Endothelial cell of umbilical vein (primary cell): ENCODE measurements at places on chromosomes 5 and 9.

DNA sequence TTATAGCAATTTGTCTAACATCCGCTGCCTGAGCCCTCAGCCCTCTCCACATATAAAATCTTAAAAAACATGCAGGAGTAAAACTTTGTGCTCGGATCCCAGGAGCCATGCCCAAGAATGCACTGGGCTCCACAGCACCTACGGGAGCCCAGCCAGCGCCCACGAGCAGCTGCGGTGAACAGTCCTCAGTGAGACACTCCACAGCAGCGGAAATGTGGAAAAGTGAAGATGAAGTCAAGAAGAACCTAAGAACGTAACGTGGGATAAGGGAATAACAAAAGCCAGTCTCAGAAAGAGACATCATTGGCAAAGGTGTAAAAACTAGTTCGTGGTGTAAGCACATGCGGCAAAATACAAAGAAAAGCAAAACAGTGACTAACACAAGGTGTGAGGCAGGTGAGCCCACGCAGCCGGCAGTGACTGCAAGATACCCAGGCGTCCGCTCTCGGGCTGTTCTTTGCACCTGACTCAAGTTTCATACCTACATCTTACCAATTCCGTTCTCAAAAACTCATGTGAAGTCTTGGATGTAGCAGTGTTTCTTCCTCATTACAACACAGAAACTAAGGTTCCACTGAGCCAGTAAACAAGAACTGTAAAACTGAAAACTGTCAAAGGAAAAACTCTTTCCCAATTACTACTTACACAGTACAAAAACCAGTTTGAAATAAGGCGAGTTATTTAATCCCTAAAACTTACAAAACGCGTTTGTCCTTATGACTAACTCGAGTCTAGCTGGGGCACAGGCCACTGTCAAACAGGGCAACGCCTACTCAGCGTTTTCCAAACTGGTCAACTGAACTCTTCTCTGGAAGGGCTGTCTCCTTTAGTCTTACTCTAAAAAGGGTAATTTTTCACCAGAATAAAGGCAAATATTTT lies 1.7 kb downstream of the CAMSAP1 start:
- no peak for DNase-seq

GRCh38 chr5:36950586-36951457 lies 74.3 kb downstream of the NIPBL start:
- DNase-seq: no peak

- peak; percentile 68 for DNase-seq
Measured at GRCh38 chr5:36728697-36729543, 122.5 kb downstream of the SLC1A3 start.

DNA sequence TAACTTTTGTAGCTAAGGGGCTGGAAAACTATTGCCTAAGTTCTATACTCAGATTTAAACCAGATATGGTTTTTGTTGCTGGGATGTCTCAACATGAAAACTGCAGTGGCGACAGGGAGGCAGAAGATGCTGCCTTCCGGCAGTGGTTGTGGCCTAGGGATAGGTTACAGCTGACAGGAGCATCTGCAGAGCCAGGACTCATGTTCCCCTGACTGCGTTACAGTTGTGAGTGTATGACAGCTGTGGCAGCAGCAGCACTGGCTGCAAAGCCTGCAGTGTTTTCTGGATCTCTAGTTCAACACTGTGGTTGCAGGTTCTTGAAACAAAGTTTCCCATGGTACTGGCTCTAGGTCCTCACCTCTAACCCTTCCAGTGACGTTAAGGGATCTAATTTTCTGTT lies 498.8 kb upstream of the CDH18 start:
- DNase-seq: no peak

DNA sequence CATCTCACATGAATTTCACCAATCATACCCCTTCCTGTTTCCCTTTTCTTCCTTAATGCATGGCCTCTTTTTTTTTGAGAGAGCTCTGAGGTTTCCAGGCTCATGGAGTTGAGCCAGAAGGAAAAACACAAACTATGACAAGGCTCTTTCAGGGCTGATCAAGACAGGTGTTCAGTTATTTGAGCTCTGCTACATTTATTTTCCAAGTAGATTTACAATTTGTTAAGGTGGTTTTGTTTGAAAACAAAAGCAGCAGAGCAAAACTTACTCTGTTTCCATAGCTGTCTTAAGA lies 62.4 kb upstream of the IL7R start:
- no peak for DNase-seq

GRCh38 chr9:17739022-17739421 lies 160.2 kb downstream of the SH3GL2 start:
- DNase-seq: no peak

DNA sequence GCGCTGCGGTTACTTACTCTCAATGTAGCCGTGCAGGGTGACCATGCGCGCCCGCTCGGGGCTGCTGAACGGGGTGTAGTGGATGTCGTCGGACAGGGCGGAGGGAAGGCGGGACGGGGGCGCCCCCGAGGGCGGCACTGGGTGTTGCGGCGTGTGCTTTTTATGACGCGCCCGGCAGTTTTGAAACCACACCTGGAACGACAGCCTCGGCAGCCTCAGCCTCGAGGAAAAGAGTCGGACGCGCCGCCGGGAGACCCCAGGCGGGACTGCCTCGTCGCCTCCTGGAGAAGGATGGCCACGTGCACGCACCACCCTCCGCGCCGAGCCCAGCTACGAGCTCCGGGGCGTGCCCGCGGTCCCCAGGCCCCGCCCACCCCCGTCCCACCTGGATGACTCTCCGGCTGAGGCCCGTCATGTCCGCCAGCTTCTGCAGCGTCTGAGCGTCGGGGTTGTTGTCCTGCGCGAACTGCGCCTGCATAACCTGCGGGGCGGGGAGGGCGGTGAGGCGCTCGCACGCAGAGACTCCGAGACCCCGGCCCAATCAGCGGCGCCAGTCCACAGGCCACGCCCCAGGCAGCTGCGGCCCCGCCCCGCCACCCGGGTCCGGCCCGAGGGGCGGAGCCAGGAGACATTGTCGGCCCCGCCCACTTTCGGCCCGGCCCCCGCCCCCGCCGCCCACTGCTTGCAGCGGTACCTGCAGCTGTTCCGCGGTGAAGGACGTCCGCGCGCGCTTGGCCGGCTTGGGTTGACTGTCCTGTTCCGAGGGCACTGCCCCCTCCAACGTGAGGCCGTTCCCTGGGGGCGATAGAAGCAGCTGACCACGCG lies 15.0 kb downstream of the LHX6 start:
- no peak for DNase-seq

GRCh38 chr5:2130361-2130760 lies 247.6 kb upstream of the IRX4 start:
- DNase-seq: no peak

DNA sequence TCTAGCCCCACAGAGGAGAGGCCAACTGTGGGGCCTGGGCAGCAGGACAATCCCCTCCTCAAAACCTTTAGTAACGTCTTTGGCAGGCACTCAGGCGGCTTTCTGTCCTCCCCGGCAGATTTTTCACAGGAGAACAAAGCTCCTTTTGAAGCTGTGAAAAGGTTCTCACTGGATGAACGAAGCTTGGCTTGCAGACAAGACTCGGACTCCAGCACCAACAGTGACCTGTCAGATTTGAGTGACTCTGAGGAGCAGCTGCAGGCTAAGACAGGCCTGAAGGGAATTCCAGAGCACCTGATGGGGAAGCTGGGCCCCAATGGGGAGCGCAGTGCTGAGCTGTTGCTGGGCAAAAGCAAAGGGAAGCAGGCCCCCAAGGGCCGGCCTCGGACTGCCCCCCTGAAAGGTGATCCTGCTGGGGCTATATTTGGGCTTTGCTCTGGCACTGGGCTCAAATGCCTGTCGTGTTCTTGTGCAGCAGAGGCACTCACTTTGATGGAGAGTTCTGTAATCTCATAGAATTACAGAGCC lies 39.4 kb downstream of the KDM3B start:
- DNase-seq: no peak

GRCh38 chr9:78954286-78954685 lies 617.5 kb upstream of the TLE4 start:
- no peak for DNase-seq

- DNase-seq: no peak
Measured at GRCh38 chr9:133968428-133968827, 23.7 kb downstream of the VAV2 start.

DNA sequence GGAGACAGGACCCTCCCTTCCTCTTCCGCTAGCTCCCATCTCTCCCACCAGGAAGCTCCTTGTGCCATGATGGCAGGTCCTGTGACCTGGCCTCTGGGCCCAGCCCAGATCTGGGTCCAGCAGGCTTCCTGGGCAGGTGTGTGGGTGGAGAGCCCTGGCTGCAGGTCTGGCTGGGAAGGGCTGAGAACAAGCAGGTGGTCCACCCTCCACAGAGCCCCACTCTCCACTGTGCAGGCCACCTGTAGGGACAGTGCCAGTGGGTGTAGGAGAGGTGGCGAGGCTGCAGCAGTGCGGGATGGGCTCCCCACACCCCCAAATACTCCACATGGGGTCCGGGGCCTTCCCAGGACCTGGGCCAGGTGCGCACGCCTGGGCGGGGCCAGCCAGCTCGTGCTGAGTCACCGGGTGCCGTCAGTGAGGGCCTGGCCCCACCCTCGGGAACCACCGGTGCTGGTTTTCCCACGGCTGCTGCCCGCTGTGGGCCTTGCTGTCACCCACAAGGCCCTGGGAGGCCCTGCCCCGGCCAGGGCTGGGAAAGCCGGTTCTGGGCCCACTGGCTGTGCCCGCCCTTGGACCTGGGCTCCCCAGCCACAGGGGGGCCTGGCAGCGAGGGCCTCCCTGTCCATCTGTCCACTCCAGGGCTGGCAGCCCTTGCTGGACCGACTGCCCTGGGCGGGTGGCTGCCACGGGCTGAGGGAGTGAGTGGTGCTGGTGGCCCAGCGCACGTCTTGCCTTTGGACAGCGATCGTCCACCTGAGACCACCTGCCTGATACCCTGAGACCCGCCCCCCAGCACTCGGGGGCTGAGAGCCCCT lies 9.3 kb upstream of the NRARP start:
- DNase-seq: no peak

- DNase-seq: no peak
Measured at GRCh38 chr5:93577854-93578812, 2.9 kb downstream of the NR2F1-AS1 start.

DNA sequence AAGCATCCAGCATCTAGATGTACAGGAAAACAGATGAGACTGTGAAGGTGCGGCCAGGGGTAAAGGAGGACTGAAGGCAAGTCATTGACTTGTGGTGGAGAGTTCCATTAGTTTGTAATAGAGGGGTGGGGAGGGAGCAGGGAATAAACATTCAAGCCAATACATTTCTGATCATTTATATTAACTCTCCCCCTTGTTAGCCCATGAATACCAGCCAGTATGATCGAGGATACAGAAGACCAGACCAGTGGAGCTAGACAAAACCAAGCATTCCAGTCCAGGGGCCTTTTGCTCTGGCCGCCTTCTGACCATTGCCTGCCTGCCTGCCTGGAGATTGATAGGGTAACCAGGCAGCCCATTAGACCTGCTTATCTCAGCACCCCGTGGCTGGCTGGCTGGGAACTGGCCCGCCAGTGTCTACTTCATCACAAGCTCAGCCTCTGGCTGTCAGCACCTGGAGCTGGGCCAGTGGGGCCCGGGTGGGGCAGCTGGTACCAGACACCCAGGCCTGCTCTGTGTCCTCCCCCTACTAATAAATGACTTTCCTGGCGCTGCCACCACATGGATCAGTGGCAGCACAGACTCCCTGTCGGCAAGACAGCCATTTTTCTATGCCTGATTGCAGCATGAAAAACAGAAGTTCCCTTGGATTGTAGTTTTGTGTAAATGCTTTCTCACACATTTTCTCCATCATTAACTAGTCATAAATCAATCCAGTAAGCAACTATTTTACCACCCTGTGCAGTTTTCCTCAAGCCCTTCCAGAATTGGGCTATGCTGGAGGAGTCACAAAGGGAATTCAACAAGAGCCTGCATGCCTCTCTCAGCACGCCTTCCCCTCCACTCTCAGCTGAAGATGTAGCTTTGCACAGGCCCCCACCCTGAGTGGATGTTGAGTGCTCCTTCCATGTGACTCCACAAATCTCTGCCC lies 181.3 kb downstream of the SNCAIP start:
- DNase-seq: no peak

GRCh38 chr5:80982093-80982492 lies 21.9 kb downstream of the RASGRF2 start:
- no peak for DNase-seq

- DNase-seq: no peak
Measured at GRCh38 chr5:21806943-21807342, 1046.2 kb downstream of the CDH12 start.

GRCh38 chr9:684054-684890 lies 157.2 kb upstream of the DMRT1 start:
- peak; percentile 81 for DNase-seq

GRCh38 chr5:38793099-38793498 lies 52.7 kb upstream of the OSMR start:
- DNase-seq: no peak

GRCh38 chr5:44839018-44839681 lies 30.4 kb downstream of the MRPS30 start:
- DNase-seq: no peak

DNA sequence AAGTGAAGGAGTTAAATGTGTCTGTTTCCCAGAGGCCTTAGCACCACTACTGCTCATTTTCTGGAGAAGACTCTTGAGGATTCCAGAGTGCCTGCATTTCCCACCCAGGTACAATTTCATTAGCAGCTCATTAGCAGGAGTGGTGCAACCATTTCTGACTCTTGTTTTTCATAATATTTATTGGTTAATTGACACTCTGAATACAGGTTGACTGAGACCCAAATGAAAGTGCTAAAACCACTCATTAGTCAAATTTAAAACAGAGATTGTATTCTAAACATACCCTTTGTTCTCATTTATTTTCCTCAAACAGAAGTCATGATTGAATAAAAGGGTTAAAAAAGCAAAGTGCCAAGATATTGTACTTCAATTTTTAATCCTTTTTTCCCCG lies 134.5 kb downstream of the SIL1 start:
- no peak for DNase-seq

- DNase-seq: no peak
Measured at GRCh38 chr9:7869340-7869739, 69.8 kb upstream of the DMAC1 start.

- DNase-seq: no peak
Measured at GRCh38 chr9:76868897-76869296, 37.0 kb downstream of the PRUNE2 start.

DNA sequence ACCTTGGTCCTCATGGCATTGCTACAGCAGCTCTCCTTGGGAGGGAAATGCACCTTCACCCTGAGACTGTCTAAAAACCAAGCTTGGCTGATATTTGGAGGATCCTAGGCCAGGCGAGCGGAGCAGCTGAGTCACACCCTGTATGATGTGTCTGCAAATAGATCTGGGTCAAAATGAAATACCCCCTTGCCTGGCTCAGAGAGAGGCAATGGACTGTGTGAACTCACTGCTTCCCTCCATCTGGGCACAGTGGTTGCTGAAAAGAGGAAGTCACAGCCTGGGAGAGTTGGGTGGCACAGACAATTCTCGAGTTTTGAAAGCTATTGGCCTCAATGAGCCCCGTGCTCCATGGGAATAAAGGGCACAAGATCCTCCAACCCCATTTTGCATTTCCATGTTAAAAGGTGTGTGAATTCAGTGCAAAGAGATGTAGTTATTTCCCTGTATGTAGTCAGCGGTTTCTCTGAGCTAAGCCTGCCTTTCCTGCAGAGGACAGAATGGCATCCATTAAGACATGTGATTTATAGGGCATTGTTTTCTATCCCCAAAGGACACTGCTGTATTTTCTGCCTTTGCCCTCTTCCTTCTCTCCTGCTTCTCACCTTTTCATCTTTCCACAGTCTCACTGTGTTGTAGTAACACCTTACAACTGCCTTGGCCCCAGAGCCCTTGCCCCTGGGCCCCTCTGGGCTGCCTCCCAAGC lies 177.2 kb downstream of the GADD45G start:
- DNase-seq: no peak

- DNase-seq: peak; percentile 15
Measured at GRCh38 chr5:58455480-58455879, 4.4 kb downstream of the PLK2 start.

- peak; percentile 72 for DNase-seq
Measured at GRCh38 chr5:10695055-10695649, 65.9 kb downstream of the DAP start.

GRCh38 chr9:86424251-86424891 lies 70.2 kb upstream of the TUT7 start:
- DNase-seq: peak; percentile 6
